ENCODE measurements at places on chromosomes 4 and X. TPM values are rescaled to one million over a fixed set of nuclear protein-coding genes. Genes with fewer than 3 reads are reported as not detected.
A peak's percentile ranks its signal among the peaks of the same experiment; 100 is the strongest.

HERC6 gene
- total RNA-seq: 15.8 TPM

- no peaks in the 10 kb centered on the region for H3K27me3 ChIP-seq
- no peak overlapping the region for H3K27ac ChIP-seq
- DNase-seq: no peak
- no peaks in the 10 kb centered on the region for H3K4me1 ChIP-seq
Measured at GRCh38 chrX:97787849-97788248, 904.1 kb downstream of the RPA4 start.

DNA sequence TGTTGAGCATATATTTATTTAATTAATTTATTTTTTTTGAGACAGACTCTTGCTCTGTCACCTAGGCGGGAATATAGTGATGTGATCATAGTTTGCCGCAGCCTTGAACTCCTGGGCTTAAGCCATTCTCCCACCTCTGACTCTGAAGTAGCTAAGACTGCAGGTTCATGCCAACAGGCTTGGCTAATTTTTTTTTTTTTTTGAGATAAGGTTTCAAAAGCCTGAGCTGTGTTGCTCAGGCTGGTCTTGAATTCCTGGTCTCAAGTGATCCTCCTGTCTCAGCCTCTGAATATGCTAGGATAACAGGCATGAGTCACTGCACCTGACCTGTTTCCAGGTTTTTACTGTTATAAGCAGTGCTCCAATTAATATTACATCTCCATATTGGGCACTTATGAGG, 4.8 kb downstream of the ADD1 start:
- no peak for DNase-seq
- H3K27ac ChIP-seq: no peak overlapping the region
- H3K36me3 ChIP-seq: peaks cover under 1% of the 10 kb centered on the region
- no peak overlapping the region for H3K4me3 ChIP-seq
- peaks cover 79% of the 10 kb centered on the region for H3K4me1 ChIP-seq

- no peaks in the 10 kb centered on the region for H3K4me1 ChIP-seq
- no peaks in the 10 kb centered on the region for H3K27me3 ChIP-seq
- no peak overlapping the region for H3K27ac ChIP-seq
- no peak overlapping the region for H3K4me3 ChIP-seq
- no peaks in the 10 kb centered on the region for H3K36me3 ChIP-seq
Measured at GRCh38 chr4:95293014-95293413, 255.8 kb downstream of the UNC5C start.

- no peaks in the 10 kb centered on the region for H3K4me1 ChIP-seq
- H3K27ac ChIP-seq: no peak overlapping the region
- H3K27me3 ChIP-seq: no peaks in the 10 kb centered on the region
- no peaks in the 10 kb centered on the region for H3K36me3 ChIP-seq
- DNase-seq: no peak
- no peak overlapping the region for H3K4me3 ChIP-seq
Measured at GRCh38 chr4:100288811-100289529, 98.7 kb upstream of the DDIT4L start.

DNA sequence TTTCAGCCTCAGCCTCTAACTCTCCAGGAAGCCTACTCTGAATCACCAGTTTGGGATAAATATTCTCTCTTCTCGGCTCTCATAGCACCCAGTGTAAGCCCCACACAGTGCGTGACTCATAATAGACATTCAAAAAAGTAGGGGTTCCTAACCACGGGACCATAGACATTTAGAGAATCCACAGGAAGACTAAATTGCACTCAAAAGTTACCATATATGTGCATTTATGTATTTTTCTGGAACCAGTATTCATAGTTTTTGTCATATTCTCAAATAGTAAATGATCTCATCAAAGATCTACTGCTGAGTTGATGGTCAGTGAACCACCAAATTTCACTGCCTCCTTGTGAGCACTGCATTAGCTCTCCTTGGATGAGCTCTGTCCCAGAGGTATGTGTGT, 625.7 kb downstream of the SMARCA1 start:
- H3K36me3 ChIP-seq: no peaks in the 10 kb centered on the region
- H3K4me1 ChIP-seq: no peaks in the 10 kb centered on the region
- no peaks in the 10 kb centered on the region for H3K27me3 ChIP-seq
- no peak overlapping the region for H3K4me3 ChIP-seq
- H3K27ac ChIP-seq: no peak overlapping the region

SSX2B gene
- not detected for total RNA-seq

DNA sequence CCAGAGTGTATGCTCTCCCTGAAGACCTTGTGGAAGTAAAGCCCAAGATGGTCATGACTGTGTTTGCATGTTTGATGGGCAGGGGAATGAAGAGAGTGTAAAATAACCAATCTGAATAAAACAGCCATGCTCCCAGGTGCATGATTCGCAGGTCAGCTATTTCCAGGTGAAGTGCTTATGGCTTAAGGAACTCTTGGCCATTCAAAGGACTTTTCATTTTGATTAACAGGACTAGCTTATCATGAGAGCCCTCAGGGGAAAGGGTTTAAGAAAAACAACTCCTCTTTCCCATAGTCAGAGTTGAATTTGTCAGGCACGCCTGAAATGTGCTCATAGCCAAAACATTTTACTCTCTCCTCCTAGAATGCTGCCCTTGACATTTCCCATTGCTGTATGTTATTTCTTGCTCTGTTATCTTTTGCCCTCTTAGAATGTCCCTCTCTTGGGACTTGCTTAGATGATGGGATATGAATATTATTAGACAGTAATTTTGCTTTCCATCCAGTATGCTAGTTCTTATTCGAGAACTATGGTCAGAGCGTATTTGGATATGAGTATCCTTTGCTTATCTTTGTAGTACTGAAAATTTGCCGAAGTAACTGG, 88.6 kb downstream of the PLS3 start:
- DNase-seq: no peak
- H3K36me3 ChIP-seq: peaks cover 50% of the 10 kb centered on the region
- no peak overlapping the region for H3K27ac ChIP-seq
- no peaks in the 10 kb centered on the region for H3K4me1 ChIP-seq
- H3K27me3 ChIP-seq: no peaks in the 10 kb centered on the region
- no peak overlapping the region for H3K4me3 ChIP-seq

DNA sequence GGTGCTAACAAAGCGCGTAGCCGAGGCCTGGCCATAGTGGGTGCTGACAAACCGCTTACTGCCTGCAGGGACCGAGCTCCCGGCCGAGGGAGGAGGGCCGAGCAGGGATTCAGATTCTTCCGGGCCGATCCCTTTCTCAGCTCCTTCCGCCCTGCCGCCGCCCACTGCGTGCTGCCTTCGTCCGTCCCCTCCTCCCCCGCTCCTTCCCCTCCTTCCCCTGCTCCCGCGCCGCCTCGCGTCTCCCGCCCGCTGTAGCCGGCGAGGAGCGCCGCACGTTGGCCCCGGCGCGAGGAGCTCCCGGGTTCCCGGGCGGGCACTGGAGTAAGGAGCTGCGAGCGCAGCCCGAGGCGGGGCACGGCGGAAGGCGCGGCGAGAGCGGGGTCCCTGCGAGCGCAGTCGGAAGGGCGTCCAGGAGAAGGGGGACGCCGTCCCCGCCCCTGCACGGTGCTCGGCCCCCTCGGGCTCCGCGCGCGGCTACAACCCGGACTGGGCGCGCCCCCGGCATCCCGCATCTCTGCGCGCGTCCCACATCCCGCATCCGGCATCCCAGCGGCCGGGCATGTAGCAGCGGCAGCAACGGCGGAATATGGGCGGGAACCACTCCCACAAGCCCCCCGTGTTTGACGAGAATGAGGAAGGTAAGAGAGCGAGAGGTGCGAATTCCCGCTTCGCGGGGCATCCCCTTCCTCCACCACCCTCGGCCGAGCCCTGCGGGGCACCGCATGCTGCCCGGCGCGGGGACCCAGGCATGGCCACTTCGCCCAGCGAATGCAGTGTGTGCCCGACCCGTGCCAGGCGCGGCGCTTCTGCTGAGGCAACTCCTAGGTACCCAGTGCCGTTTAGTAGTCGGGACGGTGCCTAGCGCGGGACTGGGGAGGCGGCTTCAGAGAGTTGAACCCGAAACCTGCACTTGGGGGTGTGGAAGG, at the start of gene STK32B:
STK32B (plus strand) TSS at position 203 of the 926 bp plus-strand sequence.
- H3K27me3 ChIP-seq: peaks cover 27% of the 10 kb centered on the region
- no peaks in the 10 kb centered on the region for H3K36me3 ChIP-seq
- DNase-seq: peak; percentile 65

DNA sequence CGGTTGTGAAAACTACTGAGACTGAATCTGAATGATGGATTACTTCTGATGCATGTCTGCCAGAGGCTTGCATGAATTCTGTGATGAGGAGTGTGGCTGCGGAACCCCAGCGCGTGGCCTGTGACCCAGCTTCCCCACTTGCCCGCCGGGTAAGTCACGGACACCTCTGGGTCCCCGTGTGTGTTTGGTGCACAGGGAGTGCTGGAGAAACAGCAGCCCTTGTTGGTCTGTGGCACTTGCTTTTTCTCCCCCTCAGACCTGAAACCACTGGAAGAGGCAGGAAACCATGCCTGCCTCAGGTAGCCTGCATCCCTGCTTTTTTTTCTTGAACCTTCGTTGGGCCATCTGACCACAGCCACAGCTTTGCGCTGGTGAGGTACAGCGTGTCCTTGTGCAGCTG, 51.9 kb upstream of the TADA2B start:
- peaks cover 53% of the 10 kb centered on the region for H3K4me1 ChIP-seq
- H3K36me3 ChIP-seq: peaks cover 29% of the 10 kb centered on the region
- H3K27ac ChIP-seq: peak overlapping the region; percentile 13

DNA sequence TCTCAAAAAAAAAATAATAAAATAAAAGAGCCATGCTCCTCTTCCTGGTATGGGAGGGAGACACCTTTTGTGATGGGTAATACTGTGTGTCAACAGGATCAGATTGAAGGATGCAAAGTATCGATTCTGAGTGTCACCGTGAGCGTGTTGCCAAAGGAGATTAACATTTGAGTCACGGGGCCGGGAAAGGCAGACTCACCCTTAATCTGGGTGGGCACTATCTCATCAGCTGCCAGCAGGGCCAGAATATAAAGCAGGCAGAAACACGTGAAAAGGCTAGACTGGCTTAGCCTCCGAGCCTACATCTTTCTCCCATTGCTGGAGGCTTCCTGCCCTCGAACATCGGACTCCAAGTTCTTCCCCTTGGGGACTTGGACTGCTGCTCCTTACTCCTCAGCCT, 95.4 kb downstream of the SHOX start:
- no peaks in the 10 kb centered on the region for H3K27me3 ChIP-seq
- H3K27ac ChIP-seq: no peak overlapping the region
- no peak overlapping the region for H3K4me3 ChIP-seq
- no peaks in the 10 kb centered on the region for H3K4me1 ChIP-seq

GUCY1B1 gene
- total RNA-seq: 18.1 TPM

All from lower lobe of right lung (tissue), 2 donors.